CD8-positive, alpha-beta T cell (primary cell): ENCODE measurements at places on chromosomes 2 and 18.
A peak's percentile ranks its signal among the peaks of the same experiment; 100 is the strongest.

- DNase-seq = no peak
Observed at GRCh38 chr2:81395746-81396145, 1091.2 kb upstream of the LRRTM1 start.

GRCh38 chr2:207499114-207499513 is 30.6 kb upstream of the CREB1 start:
- DNase-seq = no peak

GRCh38 chr2:166831930-166832329 is 56.4 kb upstream of the XIRP2 start:
- DNase-seq = no peak

DNA sequence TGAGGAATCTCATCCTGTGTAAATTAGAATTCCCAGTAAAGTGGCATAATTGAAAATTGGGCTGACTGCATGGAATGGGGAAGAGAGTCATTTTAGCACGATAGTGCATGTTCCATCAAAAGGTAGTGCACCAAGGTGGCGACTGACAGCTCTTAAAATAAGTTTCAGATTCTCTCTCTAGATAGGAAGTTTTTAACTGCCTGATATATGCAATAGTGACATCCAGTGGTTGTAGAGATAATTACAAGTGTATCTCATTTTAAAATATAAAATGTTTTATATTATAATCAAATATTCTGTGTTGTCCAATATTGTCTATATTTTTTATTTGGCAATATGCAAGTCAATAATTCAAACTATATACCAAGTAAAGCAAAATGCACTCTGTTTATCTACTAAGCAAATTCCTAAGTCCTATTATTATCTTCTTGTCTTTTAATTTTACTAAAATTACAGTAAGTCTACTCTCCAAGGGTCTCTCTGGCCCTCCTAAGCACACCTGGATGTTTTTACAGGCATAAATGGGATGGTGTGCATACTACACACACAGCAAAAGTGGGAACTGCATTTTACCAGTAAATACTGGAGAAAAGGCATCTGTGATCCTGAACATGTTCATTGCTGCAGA is 397.7 kb upstream of the HNRNPA3 start:
- no peak for DNase-seq

GRCh38 chr2:29006092-29006979 is 25.2 kb downstream of the TOGARAM2 start:
- DNase-seq = no peak

- DNase-seq = no peak
Observed at GRCh38 chr2:113755035-113755834, 1.2 kb downstream of the SLC35F5 start.

GRCh38 chr2:143175438-143175837 is 46.2 kb downstream of the ARHGAP15 start:
- no peak for DNase-seq

DNA sequence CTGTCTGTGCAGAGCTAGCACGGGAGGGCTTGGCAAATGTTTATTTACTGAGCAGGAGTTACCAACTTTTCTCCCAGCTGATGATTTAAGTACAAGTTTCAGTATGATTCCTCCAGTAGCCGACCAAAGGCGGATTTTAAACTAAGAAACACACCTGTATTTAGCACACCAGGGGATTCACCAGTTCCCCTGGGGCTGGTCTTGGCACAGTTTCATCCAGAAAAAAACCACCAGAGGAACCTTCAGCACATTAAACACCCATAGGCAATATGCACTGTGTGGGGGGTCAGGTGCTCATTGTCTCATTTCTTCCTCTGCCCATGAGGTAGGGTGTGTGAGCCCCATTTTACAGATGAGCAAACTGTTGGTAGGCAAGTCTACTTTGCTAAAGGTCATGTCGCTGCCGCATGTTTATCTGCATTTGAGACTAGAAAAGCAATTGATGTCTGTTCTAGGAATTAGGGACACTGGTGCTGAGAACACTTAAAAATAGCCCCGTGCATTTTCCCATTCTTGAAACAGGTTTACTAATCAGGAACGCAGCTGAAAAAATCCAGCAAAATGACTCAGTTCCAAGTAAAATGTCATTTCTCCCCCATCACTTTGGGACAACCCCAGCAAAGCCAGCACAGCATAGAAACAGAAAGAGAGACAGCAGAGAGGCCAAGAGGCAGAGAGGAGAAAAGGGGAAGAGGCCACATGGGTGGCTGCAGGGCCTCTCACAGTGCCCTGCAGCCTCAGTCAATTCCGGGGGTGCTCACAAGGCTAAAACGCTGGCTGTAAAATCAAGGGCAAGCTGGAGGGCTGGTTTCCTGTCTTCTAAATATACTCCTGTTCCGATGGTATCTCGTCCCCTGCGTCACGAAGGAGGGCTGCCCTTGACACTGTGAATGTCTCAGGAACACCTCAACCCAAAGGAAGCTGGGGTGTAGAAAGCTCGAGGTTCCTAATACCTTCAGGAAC is 166.8 kb upstream of the ID2 start:
- DNase-seq = peak; percentile 44

DNA sequence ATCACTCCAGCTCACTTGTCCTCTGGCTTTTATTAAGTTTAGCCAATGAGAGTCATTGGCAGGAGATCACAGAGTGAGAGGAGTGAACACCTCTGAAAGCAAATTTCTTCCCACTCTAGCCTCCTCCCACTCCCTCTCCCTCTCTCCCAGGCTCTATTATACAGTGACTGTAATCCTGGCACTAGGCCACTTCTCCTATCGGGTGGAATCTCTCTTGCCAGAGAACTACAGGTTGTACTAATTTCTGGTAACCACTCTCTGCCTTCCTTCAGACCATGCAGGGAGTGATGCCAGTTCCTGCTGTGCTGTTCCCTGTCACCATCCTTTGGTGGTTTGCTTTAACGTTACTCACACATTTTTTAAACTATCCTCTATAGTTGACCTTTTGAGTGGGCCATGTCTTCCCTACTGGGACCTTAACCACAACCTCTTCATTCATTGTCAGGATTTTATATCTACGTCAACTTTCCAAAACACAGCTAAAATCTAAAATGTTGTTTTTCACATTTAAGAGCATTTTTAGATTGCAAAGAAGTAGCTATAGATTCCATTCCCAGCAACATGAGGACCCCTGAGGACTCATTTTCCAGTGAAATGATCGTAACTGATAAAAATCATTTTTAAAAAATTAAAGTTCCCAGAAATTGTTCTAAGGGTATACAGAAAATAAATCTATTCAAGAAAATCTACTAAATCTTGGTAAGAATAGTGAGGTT is 217.1 kb downstream of the MREG start:
- DNase-seq = no peak

DNA sequence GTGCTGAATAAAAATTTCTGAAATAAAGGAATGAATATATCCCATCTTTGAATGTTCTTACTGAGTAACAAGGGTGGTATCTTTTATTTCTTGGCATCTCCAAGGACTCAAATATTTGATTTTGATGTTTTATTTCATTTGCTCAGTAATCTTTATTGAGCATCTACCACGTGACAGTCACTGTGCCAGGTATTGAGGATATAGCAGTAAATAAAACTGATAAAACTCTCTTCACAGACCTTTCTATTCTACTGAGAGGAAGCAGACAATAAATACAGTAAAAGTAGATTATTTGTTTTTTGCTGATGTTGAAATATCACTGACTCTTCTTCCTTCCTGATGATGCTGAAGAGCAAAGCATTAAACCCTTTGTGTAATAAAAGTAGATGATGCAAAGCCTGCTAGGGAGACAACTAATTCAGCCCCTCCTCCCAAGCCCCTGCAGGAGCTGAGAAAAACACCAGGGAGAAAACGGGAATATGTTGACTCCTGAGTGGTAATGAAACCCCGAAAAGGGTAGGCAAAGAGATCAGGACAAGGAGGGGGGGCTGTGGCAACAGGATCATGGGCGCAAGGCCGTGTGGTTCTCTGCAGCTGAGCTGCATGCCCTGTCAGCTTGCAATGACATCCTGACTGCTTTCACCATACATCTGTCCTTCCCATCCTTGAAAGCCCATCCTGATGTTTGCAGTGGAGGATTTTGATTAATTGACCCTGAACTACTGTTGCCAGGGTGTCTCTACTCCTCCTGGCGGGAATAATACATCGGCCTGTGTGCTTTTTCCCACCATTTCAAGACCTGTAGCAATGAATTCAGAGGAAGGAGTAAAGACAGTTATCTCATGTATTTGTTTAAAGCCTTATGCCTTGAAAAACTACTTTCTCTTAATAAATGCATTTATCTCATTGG is 117.4 kb downstream of the EML6 start:
- no peak for DNase-seq

DNA sequence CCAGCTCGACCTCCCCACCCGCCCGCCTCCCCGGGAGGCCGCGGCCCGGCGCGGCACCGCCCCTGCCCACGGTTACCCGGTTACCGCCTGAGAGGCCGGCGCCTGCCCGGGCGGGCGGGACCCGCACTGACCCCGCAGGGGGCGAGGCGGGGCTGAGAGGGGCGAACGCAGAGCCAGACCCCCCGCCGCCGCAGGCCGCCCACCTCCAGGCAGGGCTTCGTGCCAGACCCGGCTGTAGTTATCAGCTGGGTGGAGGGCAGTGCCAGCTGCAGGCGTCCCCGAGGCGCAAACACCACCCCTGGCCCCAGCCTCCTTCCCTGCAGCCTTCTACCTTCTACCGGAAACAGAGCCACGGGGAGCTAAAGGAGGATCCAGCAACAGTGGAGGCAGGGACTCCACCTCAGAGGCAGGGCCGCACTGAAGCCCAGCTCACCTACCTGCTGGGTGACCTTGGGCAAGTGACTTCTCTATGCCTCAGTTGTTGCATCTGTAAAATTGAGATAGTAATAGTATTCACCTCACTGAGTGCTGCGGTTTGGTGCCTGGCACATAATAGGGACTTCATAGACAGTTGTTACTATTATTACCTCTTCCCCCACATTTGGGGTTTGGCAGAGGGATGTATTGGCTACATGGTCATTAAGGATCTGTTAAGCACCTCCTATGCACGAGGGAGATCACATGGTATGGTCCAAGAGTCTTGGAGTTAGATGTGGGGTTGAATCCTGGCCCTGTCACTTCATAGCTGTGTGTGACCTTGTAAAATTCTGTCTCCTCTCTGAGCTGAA is 231.6 kb upstream of the SMAD2 start:
- DNase-seq = no peak

GRCh38 chr2:72995430-72996116 is 75.9 kb downstream of the SFXN5 start:
- peak; percentile 42 for DNase-seq
